Lower lobe of right lung (tissue), 2 donors: ENCODE measurements at places on chromosomes 4 and X. TPM values are rescaled to one million over a fixed set of nuclear protein-coding genes. Genes with fewer than 3 reads are reported as not detected.

Gene ARMCX5
- 11.3 TPM for total RNA-seq

Gene SSX2
- not detected for total RNA-seq

- no peak for DNase-seq
- H3K27ac ChIP-seq, result no peak overlapping the region
- no peaks in the 10 kb centered on the region for H3K27me3 ChIP-seq
- H3K36me3 ChIP-seq, result no peaks in the 10 kb centered on the region
- H3K4me1 ChIP-seq, result no peaks in the 10 kb centered on the region
Observed at GRCh38 chr4:35970366-35970960, 273.9 kb downstream of the ARAP2 start.

DNA sequence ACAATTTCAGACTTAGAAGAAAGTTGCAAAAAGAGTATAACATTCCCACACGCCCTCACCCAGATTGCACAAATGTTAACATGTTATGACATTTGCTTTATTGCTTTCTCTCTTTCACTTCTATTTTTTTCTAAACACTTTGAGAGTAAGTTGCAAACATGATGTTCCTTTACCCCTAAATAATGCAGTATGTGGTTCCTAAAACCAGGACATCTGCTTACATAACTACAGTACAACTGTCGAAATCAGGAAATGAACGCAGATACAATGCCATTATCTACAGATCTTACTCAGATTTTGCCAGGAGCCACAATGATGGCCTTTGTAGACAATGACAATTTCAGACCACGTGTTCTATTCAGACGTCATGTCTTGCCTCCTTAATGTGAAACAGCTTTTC is 22.4 kb downstream of the SH3TC1 start:
- no peak for DNase-seq
- H3K27ac ChIP-seq, result no peak overlapping the region
- no peaks in the 10 kb centered on the region for H3K27me3 ChIP-seq
- peaks cover 84% of the 10 kb centered on the region for H3K36me3 ChIP-seq
- H3K4me3 ChIP-seq, result no peak overlapping the region

Gene COMMD8
- 14.5 TPM for total RNA-seq

Gene AR
- total RNA-seq, result 5.0 TPM

DNA sequence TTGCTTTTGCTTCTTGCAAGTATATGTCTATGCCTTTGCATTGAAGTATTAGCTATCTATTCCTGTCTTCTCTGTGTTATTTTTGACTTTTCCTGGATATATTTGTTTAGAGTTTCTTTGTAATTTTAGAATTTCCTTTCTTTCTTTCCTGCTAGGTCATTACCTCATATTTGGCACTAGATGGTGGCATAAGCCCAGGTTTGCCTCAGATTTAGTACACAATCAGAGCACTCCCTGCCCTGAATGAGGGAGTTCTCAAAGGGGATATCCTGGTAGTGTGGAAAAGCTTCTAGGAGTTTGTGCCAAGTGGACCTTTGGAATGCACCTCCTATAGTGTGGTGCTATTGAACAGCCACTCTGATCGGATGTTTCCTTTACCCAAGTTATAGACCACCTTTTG is 181.6 kb downstream of the UGT8 start:
- no peak overlapping the region for H3K4me3 ChIP-seq
- no peak overlapping the region for H3K27ac ChIP-seq
- DNase-seq, result no peak
- H3K36me3 ChIP-seq, result no peaks in the 10 kb centered on the region

DNA sequence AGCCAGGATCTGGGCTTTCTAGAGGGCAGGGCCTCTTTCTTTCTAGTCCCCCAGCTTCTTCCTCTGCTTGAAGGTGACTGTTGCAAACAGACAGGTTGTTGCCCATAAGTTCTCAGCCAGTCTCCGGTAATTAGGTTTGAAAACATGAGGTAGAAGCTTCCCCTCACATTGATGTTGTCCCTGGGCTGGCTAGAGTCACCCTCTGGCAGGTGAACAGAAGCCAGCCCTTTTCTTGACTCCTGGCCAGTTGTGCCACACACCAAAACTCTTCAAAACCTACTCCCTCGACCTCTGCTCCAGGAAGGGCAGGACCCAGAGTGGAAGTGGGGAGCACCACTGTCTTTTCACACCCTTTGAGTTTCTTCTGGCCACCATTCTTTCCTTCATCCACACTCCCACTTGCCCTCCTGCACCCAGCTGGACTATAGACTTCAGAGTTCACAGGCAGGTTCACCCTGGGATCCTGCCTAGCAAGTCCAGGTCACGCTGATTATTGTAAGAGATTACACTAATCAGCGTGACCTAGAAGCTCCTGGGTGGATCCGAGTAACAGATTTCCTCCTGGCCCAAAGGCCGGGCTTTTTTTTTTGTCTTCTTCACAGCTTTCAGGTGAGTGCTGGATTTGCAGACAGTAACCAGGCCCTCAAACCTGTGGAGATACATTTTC is 37.4 kb upstream of the ARHGAP6 start:
- H3K4me1 ChIP-seq, result no peaks in the 10 kb centered on the region
- DNase-seq, result no peak
- H3K27ac ChIP-seq, result no peak overlapping the region
- no peak overlapping the region for H3K4me3 ChIP-seq

DNA sequence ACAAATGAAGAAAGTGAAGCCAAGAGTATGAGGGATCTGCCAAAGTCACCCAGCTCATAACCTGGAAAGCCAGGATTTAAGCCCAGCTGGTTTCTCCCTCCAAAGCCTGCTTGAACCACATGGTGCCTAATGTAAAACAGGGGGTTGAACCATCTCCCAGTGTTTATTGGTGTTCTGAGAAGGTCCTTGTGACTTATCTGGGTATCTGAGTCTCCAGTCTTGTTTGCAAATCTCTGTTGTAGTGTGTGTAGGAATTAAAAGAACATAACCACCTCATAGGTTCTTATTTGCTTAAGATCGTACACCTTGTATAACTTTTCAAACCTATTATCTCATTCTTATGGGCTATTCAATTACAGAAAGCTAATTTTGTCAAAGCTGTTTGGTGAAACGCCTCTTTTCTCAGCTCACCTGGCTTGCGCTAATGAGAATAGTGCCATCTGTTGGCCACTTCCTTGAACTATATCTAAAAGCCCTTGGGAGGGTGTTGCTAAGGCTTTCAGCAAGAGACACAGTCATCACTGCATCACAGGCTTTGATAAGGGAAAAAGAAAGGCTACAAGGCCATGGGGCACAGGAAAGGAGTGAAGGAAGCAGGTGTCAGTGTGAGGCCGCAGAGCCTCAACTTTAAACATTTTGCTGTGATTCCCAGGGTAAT is 34.0 kb downstream of the ETDB start:
- H3K36me3 ChIP-seq, result no peaks in the 10 kb centered on the region
- no peaks in the 10 kb centered on the region for H3K27me3 ChIP-seq
- H3K4me1 ChIP-seq, result no peaks in the 10 kb centered on the region
- H3K4me3 ChIP-seq, result no peak overlapping the region
- H3K27ac ChIP-seq, result no peak overlapping the region

- H3K27me3 ChIP-seq, result no peaks in the 10 kb centered on the region
- no peak overlapping the region for H3K4me3 ChIP-seq
- no peak for DNase-seq
- H3K36me3 ChIP-seq, result no peaks in the 10 kb centered on the region
Observed at GRCh38 chr4:168588916-168589531, 92.2 kb downstream of the PALLD start.

- H3K4me3 ChIP-seq, result no peak overlapping the region
- DNase-seq, result no peak
- no peak overlapping the region for H3K27ac ChIP-seq
Observed at GRCh38 chrX:6505960-6506359, 29.0 kb downstream of the VCX3A start.

Gene IL2
- total RNA-seq, result not detected

Gene DCK
- total RNA-seq, result 18.1 TPM

- H3K4me3 ChIP-seq, result no peak overlapping the region
- H3K27me3 ChIP-seq, result no peaks in the 10 kb centered on the region
- no peak for DNase-seq
- no peaks in the 10 kb centered on the region for H3K4me1 ChIP-seq
- H3K36me3 ChIP-seq, result no peaks in the 10 kb centered on the region
- no peak overlapping the region for H3K27ac ChIP-seq
Observed at GRCh38 chrX:66504481-66504880, 134.4 kb downstream of the EDA2R start.

Gene SHISA3
- 3.7 TPM for total RNA-seq

Gene UCP1
- not detected for total RNA-seq

- H3K4me1 ChIP-seq, result no peaks in the 10 kb centered on the region
- no peak overlapping the region for H3K27ac ChIP-seq
- peak; percentile 43 for DNase-seq
Observed at GRCh38 chrX:76428243-76429130, 977 bp downstream of the MAGEE1 start.

GRCh38 chrX:96204928-96205327 is 479.7 kb upstream of the DIAPH2 start:
- H3K27me3 ChIP-seq, result no peaks in the 10 kb centered on the region
- no peak for DNase-seq
- no peaks in the 10 kb centered on the region for H3K36me3 ChIP-seq
- no peaks in the 10 kb centered on the region for H3K4me1 ChIP-seq
- no peak overlapping the region for H3K27ac ChIP-seq
- no peak overlapping the region for H3K4me3 ChIP-seq

Gene NXT2
- 12.3 TPM for total RNA-seq
